ENCODE measurements at places on chromosomes 4 and X.

- DNase-seq = no peak
Observed at GRCh38 chr4:118772081-118772766, 63.7 kb downstream of the SEC24D start.

DNA sequence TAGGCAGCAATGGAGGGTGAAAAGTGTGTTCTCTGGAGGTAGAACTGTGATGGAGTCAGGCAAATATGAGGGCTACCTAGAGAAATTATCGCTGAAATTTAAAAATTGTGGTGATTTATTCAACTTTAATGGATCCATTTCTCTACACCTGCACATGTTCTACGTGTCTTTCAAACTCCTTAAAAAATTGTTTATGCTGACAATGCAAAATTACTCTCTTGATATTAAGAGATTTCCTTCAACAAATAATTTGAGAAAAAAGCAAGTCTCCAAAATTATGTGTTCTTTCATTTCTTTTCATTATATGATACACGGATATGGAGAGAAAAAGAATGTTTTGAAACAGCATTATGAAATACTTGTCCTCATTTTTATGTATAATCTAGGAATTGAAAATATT lies 1151.4 kb upstream of the PABPC4L start:
- no peak for DNase-seq

- no peak for DNase-seq
Observed at GRCh38 chr4:180913750-180914149, 1329.5 kb upstream of the TENM3 start.

GRCh38 chrX:18297251-18297650 lies 57.2 kb downstream of the SCML2 start:
- no peak for DNase-seq

DNA sequence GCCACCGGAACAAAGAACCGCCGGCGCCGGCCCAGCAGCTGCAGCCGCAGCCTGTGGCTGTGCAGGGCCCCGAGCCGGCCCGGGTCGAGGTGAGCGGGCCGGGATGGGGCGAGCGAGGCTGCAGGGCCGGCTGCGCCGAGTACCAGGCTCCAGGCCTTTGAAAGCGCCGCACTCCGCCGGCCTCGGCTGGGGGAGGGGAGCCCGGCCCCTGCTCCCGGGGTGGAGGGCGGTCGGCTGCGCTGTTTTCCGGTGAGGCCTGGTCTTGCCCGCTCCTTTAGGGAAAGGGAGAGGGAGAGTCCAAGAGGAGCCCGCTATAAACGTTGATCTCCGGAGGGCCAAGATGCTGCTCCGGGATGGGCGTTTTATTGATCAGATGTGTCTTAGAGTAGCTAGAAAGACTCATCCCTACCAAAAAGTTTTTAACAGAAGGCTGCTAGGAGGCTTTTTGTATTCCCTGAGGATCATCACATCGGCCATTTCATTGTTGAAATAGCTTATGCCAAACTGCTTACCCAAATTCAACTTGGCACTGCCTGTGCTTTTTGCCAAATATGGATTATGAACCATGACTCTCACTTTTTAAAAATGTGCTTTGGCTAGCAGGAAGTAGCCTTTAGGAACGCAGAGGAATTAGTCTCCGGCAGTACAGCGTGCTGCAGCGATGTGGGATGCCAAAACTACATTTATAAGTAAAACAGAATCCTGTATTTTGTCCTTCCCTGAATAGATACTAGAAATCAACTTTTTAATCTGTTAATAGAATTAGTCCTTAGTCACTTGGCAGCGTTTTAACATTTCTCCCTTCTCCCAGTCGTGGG lies 760 bp downstream of the TMEM165 start:
- DNase-seq = peak; percentile 59

GRCh38 chr4:113060853-113061252 lies 11.4 kb downstream of the ANK2 start:
- no peak for DNase-seq

DNA sequence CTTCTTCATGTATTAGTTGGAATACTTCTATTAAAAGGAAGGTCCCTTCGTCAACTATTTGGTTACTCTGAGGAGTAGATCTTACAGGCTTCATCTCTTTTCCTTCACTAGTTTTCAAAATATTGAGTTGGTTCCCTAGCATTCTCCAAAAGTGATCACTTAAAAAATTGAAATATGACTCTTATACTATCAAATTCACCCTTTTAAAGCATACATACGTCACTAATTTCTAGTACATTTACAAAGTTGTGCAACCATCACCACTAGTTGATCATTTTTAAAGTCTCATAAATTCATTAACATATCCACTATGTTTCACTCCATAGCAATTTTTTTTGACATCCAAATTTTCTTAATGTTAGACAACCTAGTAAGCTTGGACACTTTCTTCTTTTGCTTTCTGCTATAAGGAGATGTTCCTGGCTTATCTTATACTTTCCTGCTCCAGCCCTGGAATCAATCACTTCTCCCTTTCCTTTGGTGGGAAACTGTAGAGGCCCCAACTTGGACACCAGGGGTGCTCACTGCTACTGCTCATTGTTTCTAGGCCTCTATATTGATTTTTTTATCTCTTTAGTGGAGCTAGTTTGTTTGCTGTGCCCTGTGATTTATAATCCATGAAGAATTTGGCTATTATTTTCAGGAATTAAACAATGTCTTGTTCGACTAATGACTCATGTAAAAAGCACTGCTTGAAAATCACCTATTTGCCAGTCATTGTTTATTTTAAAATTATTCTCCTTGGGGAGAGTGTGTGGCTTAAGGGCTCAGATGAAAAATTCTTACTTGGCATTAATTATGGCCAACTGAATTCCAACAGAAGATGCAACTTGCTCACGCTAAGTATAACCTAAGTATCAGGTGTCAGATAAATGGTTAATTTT lies 4.0 kb upstream of the ZFX start:
- DNase-seq = no peak

DNA sequence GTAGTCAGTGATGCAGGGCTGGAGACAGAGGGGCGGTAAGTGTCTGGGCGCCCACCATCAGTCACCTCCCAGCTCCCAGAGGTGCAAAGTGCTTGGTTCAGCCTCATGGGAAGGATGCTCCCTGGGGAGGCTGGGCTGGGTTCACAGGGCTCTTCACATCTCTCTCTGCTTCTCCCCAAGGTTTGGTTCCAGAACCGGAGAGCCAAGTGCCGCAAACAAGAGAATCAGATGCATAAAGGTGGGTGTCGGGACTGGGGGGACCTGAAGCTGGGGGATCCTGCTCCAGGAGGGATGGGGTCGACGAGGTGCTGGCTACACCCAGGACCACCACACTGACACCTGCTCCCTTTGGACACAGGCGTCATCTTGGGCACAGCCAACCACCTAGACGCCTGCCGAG lies 10.1 kb downstream of the SHOX start:
- no peak for DNase-seq

DNA sequence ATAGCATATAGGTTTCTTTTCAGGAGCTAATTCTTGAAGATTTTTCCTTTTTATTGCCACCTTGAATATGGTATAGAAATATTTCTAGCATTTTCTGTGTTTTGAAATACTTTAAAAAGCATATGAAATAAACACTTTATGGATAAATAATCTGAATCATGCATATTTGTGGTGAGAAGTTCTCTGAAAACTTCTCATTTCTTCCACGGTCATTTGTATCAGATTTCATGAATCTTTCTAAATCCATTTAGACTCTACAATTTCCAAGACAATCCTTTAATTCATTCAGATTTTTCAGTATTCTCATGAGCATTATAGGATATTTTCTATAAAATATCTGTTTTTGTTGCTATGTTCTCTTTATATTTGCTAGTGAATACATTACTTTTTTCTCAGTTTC lies 16.2 kb upstream of the CA5B start:
- DNase-seq = no peak

- DNase-seq = no peak
Observed at GRCh38 chr4:797066-797465, 28.9 kb downstream of the CPLX1 start.

- DNase-seq = peak; percentile 50
Observed at GRCh38 chrX:70452143-70452733, 7.6 kb downstream of the DLG3 start.

- no peak for DNase-seq
Observed at GRCh38 chrX:27924261-27924660, 57.0 kb downstream of the DCAF8L1 start.

GRCh38 chrX:112941209-112941837 lies 100.7 kb upstream of the AMOT start:
- no peak for DNase-seq

GRCh38 chrX:122504026-122504425 lies 680.1 kb upstream of the GRIA3 start:
- no peak for DNase-seq

GRCh38 chrX:132022967-132023895 lies at the start of gene STK26:
Gene STK26, plus strand, starts transcription at chrX:132023302. Its CDS starts 316 bp downstream, at chrX:132023618.
- peak; percentile 76 for DNase-seq

- DNase-seq = no peak
Observed at GRCh38 chr4:77146186-77147078, 10.6 kb upstream of the CCNG2 start.

GRCh38 chrX:109797311-109797975 lies 64.4 kb upstream of the ACSL4 start:
- DNase-seq = no peak

DNA sequence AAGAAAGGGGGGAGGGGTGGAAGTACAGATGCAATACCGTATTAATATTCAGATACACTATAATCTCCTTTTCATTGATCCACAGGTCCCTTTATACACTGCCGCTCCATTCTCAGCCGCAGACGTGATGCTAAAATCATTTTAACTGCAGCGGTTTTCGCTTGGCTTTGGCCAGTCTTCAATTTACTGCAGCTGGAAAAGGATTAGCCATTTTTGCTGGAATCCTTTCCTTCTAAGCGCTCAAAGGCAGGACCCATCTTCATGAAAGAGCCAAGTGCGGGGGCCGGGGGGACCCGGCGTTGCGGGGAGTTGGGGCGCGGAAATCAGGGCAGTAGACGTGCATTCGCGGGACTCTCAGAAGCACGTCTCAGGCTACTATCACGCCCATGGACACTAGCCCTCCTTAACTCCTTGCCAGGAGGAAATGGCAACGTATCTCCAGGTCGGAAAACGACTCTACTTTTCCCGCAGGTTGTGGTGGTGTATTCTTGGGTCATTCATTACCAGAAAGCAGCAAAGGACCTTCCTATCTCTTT lies 1.7 kb upstream of the PCDH10 start:
- DNase-seq = no peak

DNA sequence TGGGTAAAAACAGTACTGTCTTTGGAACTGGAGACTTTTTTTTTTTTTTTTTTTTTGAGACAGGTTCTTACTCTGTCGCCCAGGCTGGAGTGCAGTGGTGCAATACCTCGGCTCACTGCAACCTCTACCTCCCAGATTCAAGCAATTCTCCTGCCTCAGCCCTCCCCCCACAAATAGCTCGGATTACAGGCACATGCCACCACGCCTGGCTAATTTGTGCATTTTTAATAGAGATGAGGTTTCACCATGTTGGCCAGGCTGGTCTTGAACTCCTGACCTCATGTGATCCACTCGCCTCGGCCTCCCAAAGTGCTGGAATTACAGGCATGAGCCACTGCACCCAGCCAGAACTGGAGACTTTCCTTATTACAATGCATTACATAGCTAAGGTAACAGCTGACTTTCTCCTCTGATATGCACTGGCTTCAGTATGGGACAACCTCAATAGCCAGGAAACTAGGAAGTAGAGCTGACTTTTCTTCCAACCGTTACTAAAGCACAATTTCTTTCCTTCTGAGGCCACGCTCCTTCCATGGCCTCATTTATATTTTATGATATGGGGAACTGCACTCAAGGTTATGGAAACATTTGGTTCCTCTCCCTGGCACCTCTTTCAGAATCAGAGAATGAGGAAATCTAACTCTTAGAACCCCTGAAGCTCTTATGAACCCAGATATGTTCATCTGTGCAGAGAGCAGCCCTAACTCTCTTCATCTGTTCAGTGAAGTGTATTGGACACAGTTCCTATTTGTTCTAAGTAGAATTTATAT lies 53.5 kb upstream of the FAM9B start:
- no peak for DNase-seq

DNA sequence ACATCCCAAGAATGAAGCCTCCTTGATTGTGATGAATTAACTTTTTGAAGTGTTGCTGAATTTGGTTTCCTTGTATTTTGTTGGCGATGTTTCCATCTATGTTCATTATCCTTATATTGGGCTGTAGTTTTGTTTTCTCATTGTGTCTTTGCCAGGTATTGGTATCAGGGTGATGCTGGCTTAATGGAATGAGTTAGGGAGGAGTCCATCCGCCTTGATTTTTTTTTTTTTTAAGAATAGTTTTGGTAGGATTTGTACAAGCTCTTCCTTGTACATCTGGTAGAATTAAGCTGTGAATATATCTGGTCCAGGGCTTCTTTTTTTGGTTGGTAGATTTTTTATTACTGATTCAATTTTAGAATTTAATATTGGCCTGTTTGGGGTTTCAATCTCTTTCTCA lies 166.1 kb upstream of the WDFY3 start:
- DNase-seq = no peak

DNA sequence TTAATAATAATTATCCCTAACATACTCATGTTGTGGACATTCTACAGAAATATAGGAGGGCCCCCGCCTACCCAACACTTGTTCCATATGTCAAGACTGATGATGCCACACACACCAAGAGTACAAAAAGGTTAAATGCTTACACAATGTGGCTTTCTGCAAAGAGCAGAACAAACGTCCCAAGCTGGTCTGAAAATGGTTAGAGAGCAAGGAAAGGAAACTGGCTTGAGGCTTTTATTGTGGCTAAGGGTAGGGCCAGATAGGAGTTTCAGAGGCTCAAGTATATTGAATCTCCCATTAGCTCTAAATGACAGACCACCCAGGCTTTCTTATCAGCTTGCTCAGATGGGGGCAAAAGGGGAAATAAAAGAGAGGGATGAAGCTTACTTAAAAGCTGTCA lies 134.1 kb upstream of the C1QTNF7 start:
- DNase-seq = no peak

DNA sequence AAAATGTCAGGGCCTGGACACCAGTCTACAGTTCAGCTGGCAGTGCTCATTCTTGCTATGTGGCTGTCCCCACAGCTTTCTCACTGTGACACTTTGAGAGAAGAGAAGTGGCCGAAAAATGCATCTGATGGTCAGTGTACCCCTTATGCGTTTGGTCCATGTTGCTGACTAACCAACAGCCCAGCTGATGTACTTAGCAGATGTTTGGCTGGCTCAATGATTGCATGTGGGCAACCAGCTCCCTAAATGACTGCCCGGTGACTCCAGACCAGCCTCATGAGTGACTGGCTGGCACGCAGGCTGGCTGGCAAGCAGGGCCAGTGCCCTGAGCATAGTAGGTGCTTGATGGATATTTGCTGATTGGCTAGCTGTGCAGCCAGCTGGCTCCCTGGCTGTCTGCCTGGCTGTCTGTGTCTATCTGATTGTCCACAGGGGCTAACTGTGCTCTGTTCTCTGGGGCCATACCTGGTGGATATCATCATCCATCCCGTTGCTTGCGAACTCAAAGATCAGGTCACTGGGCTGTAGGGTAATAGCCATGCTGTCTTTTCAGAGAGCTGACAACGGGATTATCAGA lies 29.4 kb downstream of the ELF4 start:
- no peak for DNase-seq

DNA sequence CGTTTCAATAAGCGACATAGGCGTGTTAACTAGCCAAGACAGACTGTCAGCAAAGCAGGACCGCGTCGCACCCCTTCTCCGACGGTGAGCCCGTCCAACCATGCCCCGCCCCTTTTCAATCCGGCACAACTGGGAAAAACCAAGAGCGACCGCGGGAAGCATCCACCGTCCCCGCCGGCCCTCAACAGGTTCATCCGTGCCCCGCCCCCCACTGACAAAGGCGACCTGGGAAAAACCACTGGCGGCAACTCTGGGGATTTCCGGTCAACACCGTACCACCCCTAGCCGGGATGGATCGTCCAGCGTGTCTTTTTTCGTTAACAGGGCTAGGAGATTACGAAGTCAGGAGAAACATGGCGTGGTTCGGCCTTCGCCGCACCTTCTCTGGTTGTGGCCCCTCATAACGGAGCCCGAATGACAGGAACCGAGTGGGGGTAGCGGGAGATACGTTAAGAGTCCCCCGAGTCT lies 377 bp downstream of the TIMM17B start:
- DNase-seq = peak; percentile 73

Measured in activated naive CD4-positive, alpha-beta T cell treated with anti-CD3 and anti-CD28 coated beads, Interleukin-2, amount 50 U/mL, for 72 hours (primary cell).